Uterus (tissue), 4 donors: ENCODE measurements at places on chromosomes 12 and 14.

DNA sequence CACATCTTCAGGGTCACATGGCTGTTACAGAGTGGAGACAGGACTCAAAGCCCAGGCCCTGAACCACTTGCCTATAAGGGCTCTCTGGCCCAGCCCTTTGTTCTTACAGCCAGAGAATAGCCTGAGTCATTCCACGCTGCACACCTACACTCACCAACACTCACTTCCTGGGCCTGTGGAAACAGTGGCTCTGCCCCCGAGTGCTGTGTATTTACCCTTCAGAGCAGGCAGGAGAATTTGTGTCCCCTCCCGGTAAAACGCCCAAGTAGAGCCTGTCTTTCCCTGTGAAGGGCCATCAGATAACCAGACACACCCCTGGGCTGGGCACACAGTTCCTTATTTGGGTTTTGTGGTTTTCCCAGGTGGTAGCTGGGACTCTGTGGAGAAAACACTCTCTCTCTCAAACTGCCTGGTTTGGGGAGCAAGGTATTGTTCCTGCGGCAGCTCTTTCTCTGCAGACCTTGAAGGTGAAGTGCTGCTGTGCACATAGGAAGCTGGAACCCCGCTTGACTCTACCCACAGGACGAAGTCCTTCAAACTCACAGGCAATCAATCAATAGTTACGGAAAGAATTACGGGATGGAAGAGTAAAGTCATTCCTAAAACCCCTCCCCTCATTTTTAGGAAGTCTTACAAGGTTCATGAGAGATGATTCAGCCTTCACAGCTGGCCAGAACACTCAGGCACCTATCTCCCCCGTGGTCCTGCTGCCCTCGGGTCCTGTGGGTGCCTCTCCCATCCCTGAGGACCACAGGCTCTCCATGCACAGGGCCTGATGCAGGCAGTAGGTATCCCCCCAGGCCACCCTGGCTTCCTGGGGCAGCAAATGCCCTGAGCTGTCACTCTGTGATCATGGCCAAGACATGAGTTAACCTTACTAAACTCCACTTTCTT, 20.3 kb downstream of the FIGNL2 start:
- DNase-seq: no peak

DNA sequence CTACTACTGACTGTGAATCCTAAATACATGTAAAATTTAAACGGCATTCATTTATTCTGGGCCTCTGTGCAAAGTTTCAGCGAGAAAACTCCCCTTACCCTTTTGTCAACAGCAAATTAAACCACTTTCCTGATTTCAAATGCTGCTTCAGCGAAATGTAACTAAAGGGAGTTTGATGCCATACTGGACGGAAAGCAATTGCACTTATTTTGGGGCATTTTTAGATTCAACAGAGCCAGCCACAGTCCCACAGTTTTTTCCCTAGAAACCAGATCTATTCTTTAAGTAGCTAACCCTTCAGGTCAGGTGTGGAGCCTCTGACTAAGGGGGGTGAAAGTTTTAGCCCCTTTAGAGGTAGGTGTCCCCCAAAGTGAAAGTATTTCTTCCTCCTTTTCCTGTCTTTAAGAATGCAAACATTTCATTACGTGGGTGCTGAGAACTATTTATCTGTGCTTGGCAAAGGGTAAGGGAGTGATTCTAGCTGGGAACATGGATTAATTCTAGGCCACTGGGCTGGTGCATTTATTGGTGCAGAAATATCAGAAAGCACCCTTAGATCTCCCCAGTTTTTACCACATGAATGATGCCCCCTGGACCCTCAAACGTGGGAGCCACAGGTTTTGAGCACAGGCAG, 72.7 kb downstream of the SPTB start:
- DNase-seq: no peak

GRCh38 chr12:72057330-72057914, 118.8 kb downstream of the TPH2 start:
- no peak for DNase-seq

- no peak for DNase-seq
Observed at GRCh38 chr12:53785161-53785560, 33.4 kb upstream of the CISTR start.

- DNase-seq: no peak
Observed at GRCh38 chr12:9721394-9722092, 11.4 kb downstream of the CLECL1 start.

- DNase-seq: no peak
Observed at GRCh38 chr12:120078868-120079267, 37.7 kb downstream of the RAB35 start.

- DNase-seq: no peak
Observed at GRCh38 chr14:39877577-39878190, 445.5 kb upstream of the FBXO33 start.

DNA sequence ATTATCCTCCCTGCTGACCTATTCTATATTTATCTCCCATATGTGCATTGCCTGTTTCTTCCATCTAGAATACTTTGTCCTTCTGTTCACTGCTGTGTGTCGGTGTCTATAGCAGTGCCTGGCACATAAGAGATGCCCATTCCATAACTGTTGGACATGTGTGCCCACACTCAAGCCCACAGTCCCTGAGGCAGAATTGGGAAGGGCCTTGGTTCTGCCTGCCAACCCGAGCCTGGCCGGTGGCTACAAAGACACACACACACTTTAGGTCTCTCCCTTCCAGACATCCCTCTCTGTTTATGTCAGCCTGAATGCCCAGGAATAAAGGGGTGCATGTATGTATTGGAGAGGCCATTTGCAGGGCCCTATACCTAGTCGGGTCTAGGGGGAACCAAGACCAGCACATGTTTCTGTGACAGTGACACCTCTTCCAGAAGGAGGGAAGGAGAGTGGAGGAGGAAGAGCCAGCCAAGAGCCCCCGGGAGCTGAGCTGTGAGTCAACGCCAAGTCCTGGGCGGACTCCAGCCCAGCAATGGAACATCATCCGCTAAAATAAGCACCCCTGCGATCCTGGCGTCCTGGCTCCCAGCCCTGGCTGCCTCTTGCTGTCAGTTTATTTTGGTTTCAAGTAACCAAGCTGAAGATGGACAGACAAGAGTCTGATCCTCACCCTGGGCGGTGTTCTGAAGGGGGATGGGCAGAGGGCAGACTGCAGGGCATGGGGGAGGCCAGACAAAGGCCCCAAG, 4.3 kb upstream of the ASB2 start:
- DNase-seq: peak; percentile 90

GRCh38 chr14:26401179-26401968, 196.5 kb downstream of the NOVA1 start:
- DNase-seq: no peak

DNA sequence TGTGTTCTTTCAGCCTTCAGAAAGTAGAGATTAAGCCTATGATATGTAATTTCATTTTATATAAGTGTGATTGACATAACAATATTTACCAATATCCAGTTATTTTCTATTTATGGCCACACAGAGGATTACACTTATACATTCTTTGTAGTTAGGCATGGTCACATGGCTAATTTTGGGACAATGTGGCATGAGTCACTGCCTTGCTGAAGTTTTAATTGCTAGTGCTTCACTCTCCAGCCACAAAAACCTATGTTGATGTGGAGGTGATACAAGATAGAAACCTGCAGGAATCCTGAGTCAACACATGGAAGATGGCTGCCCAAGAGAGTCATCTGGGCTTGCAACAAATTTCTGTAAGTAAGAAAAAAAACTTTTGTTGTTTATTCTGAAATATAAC, 17.0 kb downstream of the CLEC14A start:
- no peak for DNase-seq

DNA sequence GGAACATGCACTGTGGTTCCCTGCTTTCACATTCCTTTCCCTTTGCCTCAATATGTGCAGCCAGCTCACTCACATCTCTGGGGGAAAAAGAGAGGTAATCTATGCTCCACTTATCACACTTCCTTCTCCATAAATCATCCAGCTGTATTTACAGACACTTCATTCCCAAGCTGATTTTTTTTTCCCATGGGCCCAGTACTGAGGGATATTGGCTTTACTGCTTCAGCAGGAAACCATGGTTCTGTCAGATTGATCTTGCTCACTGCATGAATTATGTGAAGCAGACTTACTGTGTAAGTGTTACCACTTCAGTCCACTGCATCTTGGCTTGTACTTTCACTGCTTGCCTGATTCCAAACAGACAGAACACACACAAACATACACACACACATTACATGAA, 555.6 kb downstream of the CCER1 start:
- no peak for DNase-seq

- no peak for DNase-seq
Observed at GRCh38 chr14:56036353-56036752, 81.9 kb upstream of the PELI2 start.

- DNase-seq: no peak
Observed at GRCh38 chr12:24233519-24234246, 284.2 kb upstream of the SOX5 start.

- no peak for DNase-seq
Observed at GRCh38 chr12:75315518-75315917, 14.6 kb downstream of the CAPS2 start.
